Choroid plexus epithelial cell (primary cell): ENCODE measurements at places on chromosomes 3 and 15.
A peak's percentile ranks its signal among the peaks of the same experiment; 100 is the strongest.

GRCh38 chr3:126527455-126528211 is 3.7 kb downstream of the CHST13 start:
- no peak for DNase-seq

- peak; percentile 89 for DNase-seq
Observed at GRCh38 chr15:65638681-65639089, 16.9 kb downstream of the SLC24A1 start.

DNA sequence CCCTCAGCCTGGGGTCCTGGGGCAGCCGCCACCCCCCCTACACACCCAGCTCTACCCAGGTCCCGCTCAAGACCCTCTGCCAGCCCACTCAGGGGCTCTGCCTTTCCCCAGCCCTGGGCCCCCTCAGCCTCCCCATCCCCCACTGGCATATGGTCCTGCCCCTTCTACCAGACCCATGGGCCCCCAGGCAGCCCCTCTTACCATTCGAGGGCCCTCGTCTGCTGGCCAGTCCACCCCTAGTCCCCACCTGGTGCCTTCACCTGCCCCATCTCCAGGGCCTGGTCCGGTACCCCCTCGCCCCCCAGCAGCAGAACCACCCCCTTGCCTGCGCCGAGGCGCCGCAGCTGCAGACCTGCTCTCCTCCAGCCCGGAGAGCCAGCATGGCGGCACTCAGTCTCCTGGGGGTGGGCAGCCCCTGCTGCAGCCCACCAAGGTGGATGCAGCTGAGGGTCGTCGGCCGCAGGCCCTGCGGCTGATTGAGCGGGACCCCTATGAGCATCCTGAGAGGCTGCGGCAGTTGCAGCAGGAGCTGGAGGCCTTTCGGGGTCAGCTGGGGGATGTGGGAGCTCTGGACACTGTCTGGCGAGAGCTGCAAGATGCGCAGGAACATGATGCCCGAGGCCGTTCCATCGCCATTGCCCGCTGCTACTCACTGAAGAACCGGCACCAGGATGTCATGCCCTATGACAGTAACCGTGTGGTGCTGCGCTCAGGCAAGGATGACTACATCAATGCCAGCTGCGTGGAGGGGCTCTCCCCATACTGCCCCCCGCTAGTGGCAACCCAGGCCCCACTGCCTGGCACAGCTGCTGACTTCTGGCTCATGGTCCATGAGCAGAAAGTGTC is 30.2 kb downstream of the PTPN23 start:
- no peak for DNase-seq

DNA sequence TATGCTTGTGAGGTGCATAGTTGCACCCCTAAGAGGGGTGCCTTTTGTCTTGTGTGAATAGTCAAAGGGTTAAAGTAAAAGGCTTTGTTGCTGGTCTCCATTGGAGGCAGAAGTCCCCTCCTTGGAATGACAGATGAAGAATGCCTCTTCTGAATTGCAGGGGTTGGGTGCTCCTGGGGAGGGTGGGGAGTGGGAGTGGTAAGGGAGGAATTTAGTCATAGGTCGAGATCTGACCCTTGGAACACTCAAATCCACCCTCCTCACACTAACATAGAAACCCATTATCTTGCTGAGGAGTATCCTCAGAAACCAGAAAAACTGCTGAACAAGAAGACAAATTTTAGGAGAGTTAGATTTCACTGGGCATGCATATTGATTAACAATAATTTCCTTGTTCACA is 4.7 kb downstream of the CTXND1 start:
- DNase-seq = no peak

GRCh38 chr3:64677961-64678716 is 9.7 kb downstream of the ADAMTS9 start:
- no peak for DNase-seq
